ENCODE measurements at places on chromosomes 5 and 9.

DNA sequence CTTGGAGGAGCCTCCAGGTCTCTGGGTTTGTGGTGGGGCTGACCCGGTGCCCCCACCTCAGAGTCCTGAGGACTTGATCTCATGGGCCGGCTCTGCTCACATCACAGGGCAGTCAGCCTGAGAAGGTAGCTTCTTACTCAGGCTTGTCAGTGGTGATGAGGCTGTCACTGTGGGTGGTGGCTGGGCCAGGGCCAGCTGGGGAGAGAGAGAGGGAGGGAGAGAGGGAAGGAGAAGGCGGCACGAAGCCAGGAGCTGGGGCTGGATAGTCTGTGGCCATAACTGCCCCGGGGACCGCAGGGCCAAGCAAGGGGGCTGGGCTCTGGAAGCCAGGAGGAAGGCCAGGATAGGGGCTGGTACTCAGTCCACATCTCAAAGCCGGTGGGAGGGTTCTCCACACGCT, 6.5 kb downstream of the NTNG2 start:
- no peak for DNase-seq

- no peak for DNase-seq
Measured at GRCh38 chr5:33329891-33330290, 110.9 kb upstream of the TARS1 start.

- DNase-seq = no peak
Measured at GRCh38 chr5:10337986-10338385, 15.5 kb upstream of the MARCHF6 start.

DNA sequence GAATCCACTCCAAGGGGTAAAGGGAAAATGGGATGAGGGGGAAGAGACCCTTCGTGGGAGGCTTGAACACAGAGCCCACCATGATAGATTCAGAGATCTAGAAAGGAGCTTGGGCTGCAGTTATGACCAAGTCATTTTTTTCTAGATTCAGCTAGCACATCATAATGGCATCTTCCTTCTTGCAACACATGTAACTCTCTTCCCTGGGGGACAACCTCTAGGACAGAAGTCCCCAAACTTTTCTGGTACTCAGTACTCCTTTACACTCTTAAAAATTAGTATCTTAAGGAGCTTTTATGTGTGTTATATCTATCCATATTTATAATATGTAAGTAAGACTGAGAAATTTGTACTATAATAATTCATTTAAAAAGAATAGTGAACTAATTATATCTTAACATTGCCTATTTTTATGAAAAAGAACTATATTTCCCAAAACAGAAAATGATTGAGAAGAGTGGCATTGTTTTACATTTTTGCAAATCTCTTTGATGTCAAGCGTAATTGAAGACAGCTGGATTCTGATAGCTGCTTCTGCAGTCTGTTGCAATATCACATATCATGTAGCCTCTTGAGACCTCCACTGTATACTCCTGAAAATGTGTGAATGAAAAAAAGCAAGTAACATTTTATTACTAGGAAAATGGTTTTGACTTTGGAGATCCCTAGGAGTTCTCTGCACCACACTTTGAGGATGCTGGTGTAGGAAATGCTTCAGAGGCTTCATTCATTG, 875 bp downstream of the ACO1 start:
- DNase-seq = no peak

DNA sequence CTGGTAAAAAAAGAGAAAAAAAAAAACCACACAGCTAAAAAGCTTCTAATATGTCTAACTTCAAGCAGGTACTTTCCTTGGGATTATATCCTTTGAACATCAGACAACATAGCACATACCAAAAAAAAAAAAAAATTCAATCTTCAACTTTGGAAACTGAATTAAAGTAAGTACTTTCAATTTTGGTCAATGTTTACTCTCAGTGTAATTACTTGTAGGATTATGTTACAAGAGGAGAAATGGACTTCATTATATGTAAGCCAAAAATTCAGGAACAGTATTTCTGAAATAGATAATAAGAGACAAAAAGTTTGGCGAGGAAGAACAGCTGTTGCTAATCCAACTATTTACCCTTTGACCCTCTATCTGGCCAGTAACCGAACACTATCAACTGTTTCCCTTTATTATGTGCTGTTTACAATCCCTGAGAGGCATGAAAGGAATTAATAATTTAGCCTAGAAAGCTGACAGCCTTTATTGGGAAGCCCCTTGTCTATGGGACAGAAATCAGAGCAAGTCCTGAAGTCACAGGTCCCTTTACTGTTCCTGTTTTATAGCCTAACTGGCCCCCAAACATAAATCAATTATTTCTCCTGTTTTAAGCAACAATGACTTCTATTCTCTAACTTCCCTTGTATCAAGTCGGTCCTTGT, 46.6 kb downstream of the NR6A1 start:
- DNase-seq = no peak

GRCh38 chr9:128724744-128725211, 851 bp upstream of the ZDHHC12 start:
- DNase-seq = no peak

- no peak for DNase-seq
Measured at GRCh38 chr5:141223112-141223783, at the start of gene PCDHB14. TSS of gene PCDHB14 (plus strand) at chr5:141223343. CDS start at chr5:141223506, 163 bp downstream.

GRCh38 chr5:74094096-74094781, 468.2 kb downstream of the ARHGEF28 start:
- no peak for DNase-seq

DNA sequence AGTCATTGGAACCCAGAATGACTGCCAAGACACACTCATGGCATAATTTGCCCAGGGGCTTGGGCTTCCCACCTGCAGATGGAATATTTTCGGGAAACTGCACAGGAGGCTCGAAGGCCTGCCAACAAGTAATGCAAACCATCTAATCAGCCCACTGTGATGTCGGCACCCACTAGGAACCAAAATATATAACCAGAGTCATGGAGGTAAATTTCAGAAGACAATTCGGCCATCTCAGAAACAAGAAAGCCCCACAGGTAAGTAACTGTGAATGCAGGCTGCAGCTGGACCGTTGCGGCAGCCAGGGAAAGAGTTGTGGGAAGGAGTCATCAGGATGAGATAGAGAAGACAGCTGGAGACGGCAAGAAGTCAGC, 264.4 kb downstream of the SYK start:
- no peak for DNase-seq

GRCh38 chr9:101636247-101636646, 41.5 kb upstream of the PPP3R2 start:
- no peak for DNase-seq

- DNase-seq = no peak
Measured at GRCh38 chr5:157740229-157740610, 3.3 kb upstream of the LSM11 start.

- DNase-seq = no peak
Measured at GRCh38 chr5:164422400-164422799, 917.0 kb downstream of the MAT2B start.

DNA sequence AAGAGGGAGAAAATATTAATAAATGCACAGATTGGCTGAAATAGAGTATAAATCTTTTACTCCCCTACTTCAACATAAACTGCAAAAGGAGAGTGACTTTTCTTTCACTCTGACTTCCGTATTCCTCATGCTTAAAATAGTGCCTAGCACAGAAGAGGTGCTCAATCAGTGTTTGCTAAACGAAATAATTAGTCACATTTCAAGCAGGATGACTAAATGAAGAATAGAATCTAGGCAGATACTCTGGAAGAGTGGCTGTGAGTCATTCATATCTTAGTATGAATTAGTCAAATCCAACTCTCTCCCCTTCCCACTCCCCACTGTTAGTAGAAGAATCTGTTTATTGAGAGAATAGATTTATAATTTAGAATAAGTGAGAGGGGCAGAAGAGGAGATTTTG, 4.8 kb downstream of the CD274 start:
- no peak for DNase-seq

GRCh38 chr5:67870662-67871061, 344.9 kb upstream of the PIK3R1 start:
- DNase-seq = no peak

DNA sequence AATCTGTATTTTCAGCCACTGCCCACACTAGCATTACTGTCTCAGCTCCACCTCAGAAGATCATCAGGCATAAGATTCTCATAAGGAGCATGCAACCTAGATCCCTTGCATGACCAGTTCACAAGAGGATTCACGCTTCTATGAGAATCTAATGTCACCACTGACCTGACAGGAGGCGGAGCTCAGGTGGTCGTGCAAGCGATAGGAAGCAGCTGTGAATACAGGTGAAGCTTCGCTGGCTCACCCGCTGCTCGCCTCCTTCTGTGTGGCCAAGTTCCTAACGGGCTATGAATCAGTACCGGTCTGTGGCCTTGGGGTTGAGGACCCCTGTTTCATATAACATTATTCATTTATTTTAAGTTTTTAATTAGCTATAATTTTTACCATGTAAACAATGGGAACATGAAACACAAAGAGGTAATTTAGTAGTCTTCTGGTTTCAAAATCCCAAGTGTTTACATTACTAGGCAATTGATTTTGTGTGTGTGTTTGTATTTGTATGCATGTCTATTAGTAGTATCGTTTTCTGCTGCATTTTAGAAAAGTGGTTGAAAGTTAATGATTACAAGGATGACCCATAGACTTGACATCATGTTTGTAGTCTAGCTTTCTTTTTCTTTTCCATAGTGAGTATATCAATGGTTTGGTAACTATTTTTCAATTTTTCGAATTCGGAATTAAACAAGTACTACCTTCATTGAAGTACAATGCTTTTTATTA, 159.4 kb downstream of the TENT4A start:
- DNase-seq = no peak

Data from stimulated activated CD8-positive, alpha-beta memory T cell treated with anti-CD3 and anti-CD28 coated beads, Interleukin-4, amount 100 ng/mL, for 1 hour (primary cell).